ENCODE measurements at places on chromosomes 13 and 19.

DNA sequence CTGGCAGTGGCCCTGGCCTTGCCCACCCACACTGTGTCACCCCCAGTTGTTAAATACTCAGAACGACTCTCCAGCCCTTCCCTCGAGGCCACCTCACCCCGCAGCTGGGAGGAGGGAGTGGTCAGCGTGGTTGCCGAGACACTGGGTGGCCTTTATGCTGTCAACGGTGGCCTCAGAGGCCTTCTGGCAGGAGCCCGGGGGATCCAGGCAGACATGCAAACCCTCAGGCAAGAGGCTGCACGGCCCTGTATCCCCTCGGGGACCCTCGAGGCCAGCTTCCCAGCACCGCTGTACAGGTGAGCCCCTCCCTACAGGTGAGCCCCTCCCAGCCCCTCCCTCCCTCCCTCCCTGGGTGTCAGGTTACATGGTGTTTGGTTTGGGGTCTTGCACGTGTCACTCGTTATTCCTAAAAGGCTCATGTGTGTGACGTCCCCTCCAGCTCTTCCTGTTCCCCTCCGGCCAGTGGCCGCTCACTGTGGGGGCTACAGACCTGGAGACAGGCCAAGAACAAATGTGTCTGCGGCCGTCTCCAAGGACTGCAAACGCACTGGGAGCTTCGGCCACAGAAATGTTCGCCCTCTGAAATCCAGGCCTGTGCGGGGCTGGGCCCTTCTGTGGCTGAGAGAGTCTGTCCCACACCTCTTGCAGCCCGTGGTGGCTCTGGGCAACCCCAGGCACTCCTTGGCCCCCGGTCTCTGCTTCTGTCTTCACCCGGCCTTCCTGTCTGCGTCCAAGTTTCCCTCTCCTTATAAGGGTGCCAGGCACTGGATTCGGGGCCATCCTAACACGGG, at the start of gene TEKTIP1:
TEKTIP1 (plus strand) TSS at position 210 of the 791 bp plus-strand sequence; CDS start at position 214, 4 bp downstream.
- no peak for DNase-seq

GRCh38 chr19:55216461-55217198, 7.3 kb upstream of the PTPRH start:
- no peak for DNase-seq

DNA sequence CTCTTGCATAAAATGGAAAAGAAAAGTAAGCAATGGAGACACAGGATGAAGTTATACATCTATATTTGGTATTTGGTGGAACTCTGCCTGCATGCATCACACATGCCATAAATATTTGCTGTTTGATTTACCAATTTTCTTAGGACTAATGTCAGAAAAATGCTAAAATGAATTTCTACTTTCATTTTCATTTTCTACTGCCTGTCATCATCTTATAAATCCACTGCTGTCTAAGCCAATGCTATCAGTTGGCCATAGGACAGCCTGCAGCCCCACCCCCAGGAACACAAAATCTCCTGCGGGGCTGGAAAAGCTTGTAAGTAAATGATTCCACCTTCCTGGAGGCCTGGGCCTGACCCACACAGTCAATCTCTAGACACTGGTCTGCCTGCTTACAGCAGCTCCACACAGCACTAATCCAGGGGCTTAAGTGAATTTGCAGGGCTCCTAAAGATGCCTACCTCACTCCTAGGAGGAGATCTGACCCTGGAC, 122.0 kb downstream of the ENOX1 start:
- no peak for DNase-seq

DNA sequence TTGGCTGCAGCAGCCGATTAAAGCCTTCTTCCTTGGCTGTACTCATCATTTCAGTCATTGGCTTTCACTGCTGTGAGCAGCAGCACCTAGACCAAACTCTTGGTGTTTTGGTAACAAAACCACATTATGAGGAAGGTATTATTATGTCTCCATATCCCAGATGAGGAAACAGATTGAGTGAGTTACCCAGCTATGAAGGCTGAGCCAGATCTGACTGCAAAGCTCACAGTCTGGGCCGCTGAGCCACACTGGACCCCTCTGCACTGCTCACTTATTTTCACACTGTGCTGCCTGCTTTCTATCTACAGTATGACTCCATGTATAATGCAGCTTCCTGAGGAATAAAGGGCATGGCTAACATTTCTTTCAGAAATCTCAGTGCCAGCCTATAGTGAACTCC, 24.5 kb downstream of the CRYL1 start:
- no peak for DNase-seq

- DNase-seq: no peak
These were observed 68.4 kb downstream of the ALOX5AP start for GRCh38 chr13:30803749-30804148.

- no peak for DNase-seq
These were observed at the start of gene ZNF524 for GRCh38 chr19:55599842-55600661. Gene ZNF524 (plus strand): TSS chr19:55600288. CDS start chr19:55602113, 1,825 bp downstream.

DNA sequence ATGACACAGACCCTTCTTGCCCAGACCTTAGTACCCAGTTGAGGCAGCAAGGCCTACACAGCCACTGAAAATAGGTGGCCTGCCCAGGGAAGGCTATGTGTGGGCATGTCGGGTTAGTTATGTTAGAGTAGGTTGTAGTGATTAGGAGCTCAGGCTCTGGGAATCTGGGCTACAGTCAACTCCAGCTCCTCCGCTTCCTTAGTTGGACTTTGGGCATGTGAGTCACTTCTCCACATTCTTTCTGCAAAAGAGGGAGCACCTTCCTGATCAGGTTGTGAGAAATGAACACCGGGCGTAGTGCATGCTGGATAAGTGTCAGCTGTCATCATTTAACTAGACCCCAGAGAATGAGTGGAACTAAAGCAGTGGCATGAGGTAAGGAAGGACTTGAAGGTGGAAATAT, 64.8 kb downstream of the ARHGAP35 start:
- no peak for DNase-seq

DNA sequence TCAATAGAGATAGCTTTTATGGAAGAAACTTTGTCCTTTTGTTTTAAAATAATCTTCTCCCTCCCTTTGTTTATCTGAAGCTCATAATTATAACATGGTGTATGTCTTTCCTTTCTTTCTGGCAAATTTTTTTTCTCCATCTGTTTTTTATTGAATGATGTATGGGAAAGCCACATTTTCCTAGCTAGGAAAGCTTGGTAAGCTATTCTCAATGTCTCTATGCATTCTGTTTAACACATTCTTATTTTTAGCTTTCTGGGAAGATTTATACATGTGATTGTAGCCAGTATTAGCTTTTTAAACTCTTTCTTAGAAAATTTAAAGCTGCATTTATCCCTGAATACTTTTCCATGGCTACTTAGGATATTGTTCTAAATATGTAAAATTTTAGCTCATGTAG, 124.9 kb upstream of the CSNK1A1L start:
- DNase-seq: no peak

DNA sequence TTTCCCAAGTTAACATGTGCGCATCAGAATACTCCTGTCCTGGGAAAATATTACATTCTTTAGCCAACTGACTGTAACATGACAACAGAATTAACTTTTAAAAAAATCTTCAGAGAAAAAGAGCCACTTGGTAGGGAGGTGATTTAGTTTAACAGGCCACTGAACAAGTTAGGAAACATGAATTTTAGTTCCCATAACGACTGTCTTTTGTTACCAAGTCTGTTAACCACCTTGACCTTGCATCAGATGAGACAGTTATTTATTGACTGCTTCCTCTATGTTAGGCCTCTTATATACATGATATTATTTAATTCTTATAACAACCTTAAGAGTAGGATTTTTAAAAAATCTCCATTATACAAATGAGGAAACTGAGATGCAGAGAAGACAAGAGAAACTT, 268.6 kb downstream of the NDFIP2 start:
- DNase-seq: no peak

DNA sequence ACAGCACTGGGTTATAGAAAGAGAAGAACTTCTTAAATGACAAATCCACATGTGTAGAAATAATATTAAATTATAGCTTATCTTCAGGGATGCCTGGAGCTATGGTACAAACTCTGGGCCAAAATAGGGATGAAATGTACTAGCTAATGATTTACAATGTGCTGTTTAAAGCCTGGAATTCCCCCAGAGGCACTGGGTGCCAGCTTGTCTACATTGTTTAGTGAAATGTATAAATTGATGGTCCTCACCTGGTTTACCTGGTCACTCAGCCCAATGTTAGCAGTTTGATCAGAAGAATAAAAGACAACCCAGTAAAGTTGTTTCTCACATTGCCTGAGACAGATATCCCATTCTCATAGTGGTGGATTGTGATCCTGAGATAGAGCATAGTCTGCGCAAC, 597.2 kb downstream of the DIAPH3 start:
- DNase-seq: no peak

- no peak for DNase-seq
These were observed 5.9 kb downstream of the NANOS3 start for GRCh38 chr19:13882836-13883235.

- DNase-seq: no peak
These were observed at the start of gene SCEL for GRCh38 chr13:77535448-77535847. Gene SCEL (plus strand): TSS chr13:77535706. CDS start chr13:77555876, 20,170 bp downstream.

GRCh38 chr13:108629181-108629752, at the start of gene MYO16:
Gene MYO16 (plus strand): TSS chr13:108629611. CDS start chr13:108629845, 234 bp downstream.
- no peak for DNase-seq

DNA sequence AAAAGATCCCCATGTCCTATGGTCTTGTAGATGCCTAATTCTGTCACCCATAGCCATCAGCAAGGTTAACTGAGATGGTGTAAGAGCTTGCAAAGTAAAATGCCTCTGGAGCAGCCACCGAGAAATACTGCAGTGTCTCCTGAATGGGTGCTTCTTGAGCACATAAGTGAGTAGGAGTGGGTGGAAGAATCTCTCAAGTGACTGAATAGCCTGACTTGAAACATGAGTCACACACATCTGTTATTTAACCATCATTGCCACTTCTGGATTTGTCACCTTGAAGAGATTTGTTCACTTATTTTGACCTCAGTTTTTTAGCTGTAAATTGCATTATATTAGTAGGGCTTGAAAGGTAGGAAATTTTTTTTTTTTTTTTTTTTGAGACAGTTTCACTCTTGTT, 2.3 kb downstream of the ZNF714 start:
- no peak for DNase-seq

GRCh38 chr13:113897161-113897560, 33.3 kb upstream of the GAS6 start:
- no peak for DNase-seq

GRCh38 chr13:46495651-46496050, 57.3 kb upstream of the LRCH1 start:
- DNase-seq: no peak
